ENCODE measurements at places on chromosomes 5 and 9.
A peak's percentile ranks its signal among the peaks of the same experiment; 100 is the strongest.

DNA sequence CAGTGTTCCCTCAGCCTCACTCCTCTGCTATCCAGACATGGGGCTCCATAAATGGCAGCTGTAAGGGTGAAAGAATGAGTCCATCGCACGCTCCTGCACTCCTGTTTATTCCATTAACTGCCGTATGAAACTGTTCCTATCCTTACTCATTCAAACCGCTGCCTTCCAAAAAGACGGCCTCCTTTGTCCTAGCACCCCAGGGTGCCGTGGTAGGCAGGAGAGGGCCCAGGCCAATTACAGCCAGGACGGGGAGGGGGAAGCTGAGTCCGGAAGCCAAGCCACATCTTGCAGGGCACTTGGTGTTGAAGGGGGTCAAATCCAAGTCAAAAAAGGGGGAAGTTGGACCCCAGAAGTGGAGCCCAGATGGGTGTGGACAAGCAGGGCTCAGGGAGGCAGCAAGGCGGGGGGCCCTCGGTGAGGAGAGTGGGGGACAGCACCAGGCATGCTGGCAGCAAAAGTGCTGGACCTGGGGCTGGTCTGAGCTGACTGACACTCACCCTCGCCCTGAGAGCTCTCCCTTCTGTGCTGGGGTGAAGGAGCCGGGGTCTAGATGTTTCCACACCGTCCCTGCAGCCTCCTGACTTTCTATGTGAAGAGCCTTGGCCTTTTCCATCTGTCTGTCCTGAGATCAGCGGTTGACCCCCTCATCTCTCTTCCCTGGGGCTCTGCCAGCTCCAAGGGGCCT lies 63.3 kb downstream of the COL23A1 start:
- no peak for DNase-seq
- H3K4me3 ChIP-seq: no peak overlapping the region
- no peaks in the 10 kb centered on the region for H3K36me3 ChIP-seq
- no peaks in the 10 kb centered on the region for H3K27me3 ChIP-seq
- peaks cover 13% of the 10 kb centered on the region for H3K4me1 ChIP-seq

DNA sequence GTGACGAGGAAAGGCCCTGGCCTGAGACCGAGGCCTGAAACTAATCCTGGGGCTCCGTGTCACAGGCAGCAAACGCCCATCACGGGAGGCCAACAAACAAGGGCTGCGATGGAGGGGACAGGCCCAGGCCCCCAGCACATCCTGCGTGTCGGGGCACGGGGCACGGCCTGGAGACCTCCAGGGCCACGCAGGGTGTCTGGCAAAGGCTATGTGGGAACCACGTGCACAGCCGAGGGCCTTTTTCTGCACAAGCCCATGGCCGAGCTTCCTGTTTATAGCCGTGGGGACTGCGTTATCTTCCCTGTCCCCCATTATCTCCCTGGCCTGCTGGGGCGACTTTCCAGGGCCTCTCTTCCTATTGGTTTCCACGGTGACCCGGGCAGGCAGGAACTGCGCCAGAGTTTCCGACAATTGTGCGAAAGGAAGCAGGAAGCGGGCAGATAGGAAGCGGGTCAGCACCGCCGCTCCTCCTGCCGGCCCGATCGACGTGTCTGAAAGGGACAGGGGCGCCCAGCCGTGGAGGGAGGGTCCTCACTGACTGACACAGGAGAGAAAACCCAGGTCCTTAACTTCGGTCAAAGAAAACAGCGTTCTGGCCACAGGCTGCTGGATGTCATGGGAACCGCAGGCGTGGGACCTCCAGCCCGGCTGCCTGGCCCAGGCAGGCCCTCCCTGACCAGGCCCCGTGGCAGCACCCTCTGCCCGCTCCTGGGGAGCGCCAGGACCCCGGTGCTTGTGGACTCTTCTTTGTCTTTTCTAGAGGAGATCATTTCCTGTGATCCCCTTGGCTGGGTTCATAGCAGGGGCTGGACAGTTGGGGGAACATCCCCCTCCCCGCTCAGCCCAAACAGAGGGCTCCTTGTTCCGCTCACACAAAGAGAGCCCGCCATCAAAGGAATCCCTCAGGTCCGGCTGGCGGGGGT lies 29.1 kb upstream of the SEC16A start:
- peaks cover 14% of the 10 kb centered on the region for H3K4me1 ChIP-seq
- peak overlapping the region; percentile 91 for H3K27ac ChIP-seq
- H3K36me3 ChIP-seq: peaks cover 99% of the 10 kb centered on the region

DNA sequence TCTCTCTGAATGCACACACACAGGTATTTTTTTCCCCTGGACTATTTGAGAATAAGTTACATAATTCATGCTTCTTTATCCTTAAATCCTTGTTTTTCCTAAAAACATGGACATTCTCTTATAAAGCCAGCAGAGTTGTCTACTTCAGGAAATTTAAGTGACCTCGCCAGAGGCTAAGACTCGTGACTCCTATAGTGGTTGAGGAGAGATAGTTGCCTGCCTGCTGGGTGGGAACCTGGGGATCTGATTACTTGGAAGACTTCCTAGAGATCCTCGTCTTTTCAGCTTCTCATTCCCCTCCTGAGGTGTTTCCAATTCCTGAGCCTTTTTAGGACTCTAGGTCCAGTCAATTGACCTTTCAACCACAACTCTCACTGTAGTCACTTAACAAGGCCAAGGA lies 5.5 kb downstream of the SLC30A5 start:
- H3K4me3 ChIP-seq: no peak overlapping the region
- no peak overlapping the region for H3K27ac ChIP-seq
- no peaks in the 10 kb centered on the region for H3K4me1 ChIP-seq
- H3K27me3 ChIP-seq: no peaks in the 10 kb centered on the region

GRCh38 chr9:117104206-117104605 lies 310.7 kb downstream of the ASTN2 start:
- H3K4me1 ChIP-seq: no peaks in the 10 kb centered on the region
- H3K36me3 ChIP-seq: no peaks in the 10 kb centered on the region
- no peak for DNase-seq
- no peak overlapping the region for H3K4me3 ChIP-seq
- no peak overlapping the region for H3K27ac ChIP-seq
